Common myeloid progenitor, CD34-positive (primary cell): ENCODE measurements at places on chromosomes 11 and 22.

DNA sequence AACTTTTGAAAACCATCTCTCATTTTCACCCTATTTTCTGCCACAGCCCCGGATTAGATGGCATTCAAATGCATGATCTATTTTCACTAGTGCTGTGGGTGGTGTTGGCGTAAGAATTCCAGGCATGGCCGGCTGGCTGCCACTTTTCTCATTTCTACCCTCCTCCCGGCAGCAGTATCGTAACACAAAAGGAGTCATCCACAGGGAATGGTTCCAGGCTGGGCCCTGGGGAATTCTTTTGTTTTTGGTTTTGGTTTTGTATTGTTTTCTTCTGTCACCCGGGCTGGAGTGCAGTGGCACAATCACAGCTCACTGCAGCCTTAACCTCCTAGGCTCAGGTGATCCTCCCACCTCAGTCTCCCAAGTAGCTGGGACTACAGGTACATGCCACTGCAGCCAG is 13.8 kb downstream of the JAML start:
- no peak for DNase-seq

GRCh38 chr22:49788504-49788903 is 39.2 kb downstream of the BRD1 start:
- no peak for DNase-seq

GRCh38 chr11:5252192-5252918 is 2.2 kb downstream of the HBG2 start:
- DNase-seq = no peak

- no peak for DNase-seq
Measured at GRCh38 chr22:49499433-49500075, 328.1 kb downstream of the BRD1 start.

GRCh38 chr11:33515347-33515746 is 185.3 kb downstream of the C11orf91 start:
- no peak for DNase-seq

GRCh38 chr11:79492008-79492407 is 51.2 kb upstream of the TENM4 start:
- no peak for DNase-seq

GRCh38 chr11:102367364-102367763 is 20.4 kb downstream of the BIRC2 start:
- DNase-seq = peak; percentile 68

DNA sequence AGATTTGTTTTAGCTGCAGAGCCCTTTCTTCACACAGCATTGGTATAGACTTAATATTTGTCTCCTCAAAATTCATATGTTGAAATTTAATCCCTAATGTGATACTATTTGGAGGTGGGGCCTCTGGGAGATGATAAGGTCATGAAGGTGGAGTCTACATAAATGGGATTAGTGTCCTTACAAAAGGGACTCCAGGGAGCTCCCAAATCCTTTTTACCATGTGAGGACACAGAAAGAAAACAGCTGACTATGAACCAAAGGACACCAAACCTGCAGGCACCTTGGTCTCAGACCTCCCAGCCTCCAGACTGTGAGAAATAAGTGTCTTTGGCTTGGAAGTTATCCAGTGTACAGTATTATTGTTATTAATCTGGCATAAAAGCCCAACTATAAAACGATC is 10.2 kb downstream of the SLC35F2 start:
- no peak for DNase-seq

DNA sequence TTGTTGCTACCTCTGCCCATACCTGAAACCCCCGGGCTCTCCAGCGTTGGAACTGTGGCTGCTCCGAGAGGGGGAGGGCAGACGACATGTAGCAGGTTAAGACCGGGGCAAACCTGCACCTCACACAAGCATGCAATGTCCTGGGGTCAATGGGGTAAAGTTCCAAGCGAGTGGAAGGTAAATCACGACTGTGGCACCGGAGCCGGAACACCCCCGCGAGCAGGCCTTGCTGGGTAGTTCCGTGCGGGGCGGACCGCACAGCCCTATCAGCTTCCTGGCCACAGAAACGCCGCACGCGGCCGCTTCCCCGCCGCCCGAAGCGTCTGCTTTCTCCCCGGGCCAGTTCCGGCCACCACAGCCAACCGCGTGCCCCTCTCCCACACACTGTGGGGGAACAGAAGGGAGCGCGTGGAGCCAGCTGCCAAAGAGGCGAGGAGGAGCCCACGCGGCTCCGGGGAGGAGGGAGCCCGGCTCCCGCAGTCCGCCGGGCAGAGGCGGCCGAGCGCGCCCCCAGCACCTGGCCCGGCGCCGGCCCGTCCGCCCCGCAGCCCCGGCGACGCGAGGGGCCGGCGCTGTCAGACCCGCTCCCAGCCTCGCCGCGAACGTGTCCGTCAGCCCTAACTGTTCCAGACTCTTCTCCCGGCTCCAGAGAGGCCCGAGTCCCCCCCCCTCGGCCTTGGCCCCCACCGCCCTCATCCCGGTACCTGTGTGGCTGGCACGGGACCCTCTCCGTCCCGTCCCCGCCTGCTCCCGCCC is 1.6 kb downstream of the SPTBN2 start:
- peak; percentile 31 for DNase-seq

- DNase-seq = no peak
Measured at GRCh38 chr11:44288133-44288526, 21.8 kb downstream of the ALX4 start.

DNA sequence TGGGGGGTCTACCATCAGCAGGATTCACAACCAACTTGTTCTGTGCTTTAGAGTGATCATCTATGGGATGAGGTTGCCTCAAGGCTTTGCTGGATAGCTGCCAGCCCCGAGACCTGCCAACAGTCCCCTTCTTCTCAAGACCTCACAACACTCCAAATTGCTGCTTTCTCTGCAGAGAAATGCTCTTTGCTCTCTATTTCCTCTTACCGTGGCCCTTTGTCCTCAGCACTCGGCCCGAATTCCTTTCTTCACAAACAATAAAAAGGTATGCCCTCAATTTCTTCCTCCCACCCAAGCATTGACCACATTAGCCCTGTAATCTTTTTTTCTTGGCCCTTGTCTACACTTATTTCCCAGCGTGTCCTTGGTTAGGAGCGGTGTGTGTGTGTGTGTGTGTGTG is 147.4 kb upstream of the SNX19 start:
- DNase-seq = no peak

DNA sequence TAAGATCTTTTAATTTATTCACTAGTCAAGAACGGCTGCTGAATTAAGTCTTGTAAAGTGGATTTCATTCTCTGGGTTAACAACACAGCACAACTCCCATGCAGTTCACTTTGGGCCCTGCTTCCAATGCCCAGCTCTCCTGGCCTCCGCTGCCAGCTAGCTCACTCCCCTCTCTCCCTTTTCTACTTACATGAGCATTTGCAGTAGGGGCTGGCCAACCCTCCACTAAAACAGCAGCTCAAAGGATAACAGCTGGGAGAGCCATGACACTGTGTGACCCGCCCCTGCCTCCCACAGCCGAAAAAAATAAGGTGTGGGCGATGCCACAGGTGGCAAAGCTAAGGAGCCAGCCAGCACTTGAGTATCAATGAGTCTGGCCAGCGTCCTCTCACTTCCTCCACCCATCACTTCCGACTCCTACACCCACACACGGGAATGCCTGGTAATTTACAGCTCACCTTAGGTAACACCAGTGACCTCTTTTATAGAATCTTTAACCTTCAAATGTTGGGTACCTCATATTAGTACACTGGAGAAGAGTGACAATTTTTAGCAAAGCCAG is 56.8 kb downstream of the DGCR2 start:
- DNase-seq = no peak

DNA sequence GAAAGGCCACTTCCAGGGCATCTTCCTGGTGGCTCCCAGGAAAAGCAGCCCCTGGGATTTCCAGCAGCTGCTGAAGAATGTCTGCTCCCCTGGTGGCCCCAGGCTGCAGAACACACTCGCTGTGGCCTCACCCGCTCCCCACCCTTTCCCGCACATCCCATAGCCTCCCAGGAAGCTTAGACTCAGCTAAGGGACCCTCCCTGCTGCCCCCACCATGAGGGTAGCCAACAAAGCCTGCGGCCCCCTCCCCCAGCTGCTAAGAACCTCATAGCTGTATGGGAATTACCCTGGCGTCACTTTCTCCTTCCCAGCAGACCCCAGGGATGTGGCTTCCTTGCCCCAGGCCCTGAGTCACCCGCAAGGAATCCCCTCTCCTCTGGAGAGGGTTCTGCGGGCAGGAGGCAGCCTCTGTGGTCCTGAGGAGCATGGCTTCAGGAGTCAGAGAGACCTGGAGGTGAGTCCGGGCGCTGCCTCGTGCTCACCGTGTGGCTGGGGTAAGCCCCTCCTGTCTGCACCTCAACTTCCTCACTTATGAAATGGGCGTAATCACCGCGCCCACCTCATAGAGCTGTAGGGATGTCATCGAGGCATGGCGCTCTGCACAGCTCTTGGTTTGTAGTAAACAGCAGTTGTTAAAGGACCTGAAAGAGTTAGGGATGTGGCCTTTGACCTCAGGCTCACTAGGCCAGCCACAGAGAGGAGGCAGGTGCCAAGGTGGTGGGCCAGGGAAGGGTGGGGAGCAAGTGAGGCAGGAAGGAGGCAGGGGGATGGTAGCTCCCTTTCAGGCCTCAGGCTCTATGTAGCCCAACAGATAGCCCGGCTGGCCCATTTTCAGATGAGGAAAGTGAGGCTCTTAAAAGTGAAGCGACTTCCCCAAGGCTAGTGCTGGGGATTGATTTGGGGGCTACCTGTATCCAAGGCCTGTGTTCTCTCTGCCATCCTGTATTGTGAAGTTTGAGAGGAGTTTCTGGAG is 71.2 kb downstream of the LRRC32 start:
- DNase-seq = no peak

GRCh38 chr11:45279645-45280044 is 6.5 kb downstream of the SYT13 start:
- DNase-seq = no peak
